Endothelial cell of umbilical vein (primary cell): ENCODE measurements at places on chromosomes 1 and 21.

GRCh38 chr1:18866314-18866713 is 6.9 kb upstream of the TAS1R2 start:
- no peak overlapping the region for H3K27ac ChIP-seq
- no peaks in the 10 kb centered on the region for H3K27me3 ChIP-seq
- no peaks in the 10 kb centered on the region for H3K4me1 ChIP-seq

DNA sequence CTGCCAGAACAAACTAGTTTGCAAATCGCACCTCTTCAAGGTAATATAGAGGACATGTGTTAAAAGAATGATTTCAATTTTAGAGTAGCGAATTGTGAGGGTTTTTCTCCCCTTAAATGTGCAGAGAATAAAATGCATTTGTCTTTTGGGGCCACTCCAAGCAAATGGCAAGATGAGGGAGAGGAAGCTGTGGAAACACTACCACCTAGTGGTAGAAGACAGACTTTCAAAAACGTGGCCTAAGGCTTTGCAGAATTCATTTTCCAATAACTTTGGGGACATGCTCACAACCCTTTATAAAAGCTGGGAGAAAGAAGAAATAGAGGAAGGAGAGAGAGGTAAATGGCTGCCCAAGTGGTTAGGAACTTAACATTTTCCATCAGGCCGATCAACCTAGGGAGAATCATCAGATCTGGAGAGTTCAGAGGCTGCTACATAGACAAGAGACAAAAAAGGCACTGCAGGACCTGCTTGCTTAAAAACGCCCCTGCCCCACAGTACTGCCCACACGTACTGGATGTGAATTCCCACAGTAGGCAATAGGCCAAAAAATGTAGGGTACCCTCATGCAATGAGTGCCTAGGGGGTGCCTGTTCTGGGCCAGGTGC is 15.7 kb upstream of the RCAN1 start:
- peak; percentile 62 for DNase-seq
- no peaks in the 10 kb centered on the region for H3K36me3 ChIP-seq
- peaks cover 14% of the 10 kb centered on the region for H3K27me3 ChIP-seq
- H3K27ac ChIP-seq = no peak overlapping the region
- no peak overlapping the region for H3K4me3 ChIP-seq

GRCh38 chr1:150364231-150365003 is 470 bp downstream of the RPRD2 start:
- DNase-seq = peak; percentile 85
- no peaks in the 10 kb centered on the region for H3K27me3 ChIP-seq
- peak overlapping the region; percentile 75 for H3K27ac ChIP-seq

- H3K27ac ChIP-seq = no peak overlapping the region
- peaks cover 3% of the 10 kb centered on the region for H3K36me3 ChIP-seq
- no peaks in the 10 kb centered on the region for H3K27me3 ChIP-seq
- H3K4me1 ChIP-seq = peaks cover 7% of the 10 kb centered on the region
- no peak overlapping the region for H3K4me3 ChIP-seq
Measured at GRCh38 chr1:45815667-45816458, 12.5 kb downstream of the MAST2 start.

DNA sequence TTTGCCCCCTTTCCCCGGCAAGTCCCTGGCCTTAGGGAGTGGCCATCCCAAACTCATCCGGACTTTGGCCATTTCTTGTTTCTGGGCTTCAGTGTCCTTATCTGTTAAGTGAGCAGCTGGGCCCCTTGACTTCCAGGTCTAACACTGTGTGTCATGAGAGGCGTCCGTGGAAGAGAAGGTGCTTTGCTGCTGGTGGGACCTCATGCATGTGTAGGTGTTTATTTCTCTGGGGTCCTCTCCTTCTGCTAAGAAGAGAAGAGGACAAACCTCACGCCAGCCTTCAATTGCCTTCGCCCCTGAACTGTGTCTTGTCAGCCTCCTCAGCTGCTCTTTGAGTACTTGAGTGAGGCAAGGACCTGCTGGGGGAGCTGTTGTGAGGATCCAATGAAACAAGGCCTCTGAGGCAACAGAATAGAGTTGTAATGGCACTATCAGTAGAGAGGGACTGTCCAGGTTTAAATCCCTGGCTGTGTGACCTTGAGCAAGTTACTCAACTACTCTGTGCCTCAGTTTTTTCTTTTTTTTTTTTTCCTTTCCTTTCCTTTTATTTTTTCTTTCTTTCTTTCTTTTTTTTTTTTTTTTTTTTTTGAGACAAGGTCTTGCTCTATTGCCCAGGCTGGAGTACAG is 72.5 kb downstream of the RUNX3 start:
- no peak overlapping the region for H3K4me3 ChIP-seq
- no peaks in the 10 kb centered on the region for H3K4me1 ChIP-seq
- H3K27me3 ChIP-seq = no peaks in the 10 kb centered on the region
- DNase-seq = no peak
- H3K36me3 ChIP-seq = no peaks in the 10 kb centered on the region

DNA sequence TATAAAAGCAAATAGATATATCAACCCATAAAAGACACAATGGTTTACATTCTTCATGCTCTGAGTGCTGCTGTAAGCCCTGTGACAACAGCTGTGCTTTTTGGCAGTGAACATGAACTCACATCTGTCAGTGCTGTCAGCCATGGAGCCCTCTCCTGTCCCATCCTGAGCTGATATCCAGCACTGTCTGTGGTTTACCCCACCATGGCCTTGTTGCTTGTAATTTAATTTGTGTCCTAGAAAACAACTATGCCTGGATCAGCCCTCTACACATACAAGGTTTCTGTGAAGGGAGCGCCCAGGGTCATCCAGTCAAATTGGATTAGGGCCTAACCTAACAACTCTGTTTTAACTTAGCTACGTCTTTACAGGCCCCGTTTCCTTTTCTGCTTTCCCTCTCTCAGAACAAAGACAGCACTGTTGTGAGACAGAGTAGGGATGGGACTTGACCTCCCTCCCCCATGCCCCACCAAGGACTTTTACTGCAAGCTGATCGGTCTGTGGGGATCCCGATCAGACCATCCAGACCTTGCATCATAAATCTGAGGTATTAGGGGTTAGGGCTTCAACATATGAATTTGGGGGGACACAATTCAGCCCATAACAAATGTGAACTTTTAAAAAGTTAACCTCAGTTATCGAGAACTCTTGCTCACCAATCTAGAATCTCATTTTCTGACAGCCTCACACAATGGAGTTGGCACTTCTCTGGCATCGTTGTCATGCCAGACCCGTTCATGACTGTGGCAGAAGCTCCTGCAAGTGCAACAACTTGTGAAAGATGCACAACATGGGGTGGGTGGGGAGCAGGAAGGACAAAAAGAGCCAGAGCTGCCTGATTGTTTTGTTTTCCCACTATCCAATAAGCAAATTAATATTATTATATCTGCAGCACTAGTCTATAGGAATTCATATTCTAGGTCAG is 16.4 kb upstream of the SLC44A3 start:
- no peak overlapping the region for H3K4me3 ChIP-seq
- no peak overlapping the region for H3K27ac ChIP-seq
- no peaks in the 10 kb centered on the region for H3K36me3 ChIP-seq
- H3K27me3 ChIP-seq = no peaks in the 10 kb centered on the region
- no peak for DNase-seq
- H3K4me1 ChIP-seq = peaks cover 30% of the 10 kb centered on the region

GRCh38 chr1:82462366-82462765 is 661.6 kb downstream of the ADGRL2 start:
- H3K27ac ChIP-seq = no peak overlapping the region
- H3K36me3 ChIP-seq = no peaks in the 10 kb centered on the region
- DNase-seq = peak; percentile 10
- H3K4me3 ChIP-seq = no peak overlapping the region

DNA sequence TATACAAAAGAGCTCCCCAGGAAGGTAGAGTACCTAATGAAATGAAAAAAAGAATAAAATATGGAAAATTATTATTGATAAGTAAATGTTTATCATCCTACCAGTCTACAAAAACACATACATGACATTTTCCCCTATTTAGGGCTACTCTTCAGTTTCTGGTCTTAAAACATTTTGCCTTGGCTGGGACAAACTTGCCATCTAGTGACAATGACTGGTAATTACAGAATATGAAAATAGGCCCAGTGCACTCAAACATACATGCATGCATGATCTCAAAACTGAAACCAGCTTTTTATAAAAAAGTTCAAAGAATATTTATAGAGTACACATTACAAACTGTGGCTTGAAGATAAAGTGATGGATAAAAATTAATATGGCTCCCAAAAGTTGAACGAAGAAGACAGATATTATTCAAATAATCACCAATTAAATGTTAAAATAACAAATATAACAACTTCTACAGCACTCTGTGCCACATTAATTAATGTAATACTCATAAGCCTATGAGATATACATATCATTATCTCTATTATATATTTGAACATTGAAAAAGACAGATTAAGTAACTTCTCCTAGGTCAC is 10.5 kb upstream of the RNPC3 start:
- peak; percentile 66 for DNase-seq
- H3K27me3 ChIP-seq = no peaks in the 10 kb centered on the region
- H3K27ac ChIP-seq = no peak overlapping the region
- H3K4me3 ChIP-seq = no peak overlapping the region
- peaks cover 11% of the 10 kb centered on the region for H3K4me1 ChIP-seq

DNA sequence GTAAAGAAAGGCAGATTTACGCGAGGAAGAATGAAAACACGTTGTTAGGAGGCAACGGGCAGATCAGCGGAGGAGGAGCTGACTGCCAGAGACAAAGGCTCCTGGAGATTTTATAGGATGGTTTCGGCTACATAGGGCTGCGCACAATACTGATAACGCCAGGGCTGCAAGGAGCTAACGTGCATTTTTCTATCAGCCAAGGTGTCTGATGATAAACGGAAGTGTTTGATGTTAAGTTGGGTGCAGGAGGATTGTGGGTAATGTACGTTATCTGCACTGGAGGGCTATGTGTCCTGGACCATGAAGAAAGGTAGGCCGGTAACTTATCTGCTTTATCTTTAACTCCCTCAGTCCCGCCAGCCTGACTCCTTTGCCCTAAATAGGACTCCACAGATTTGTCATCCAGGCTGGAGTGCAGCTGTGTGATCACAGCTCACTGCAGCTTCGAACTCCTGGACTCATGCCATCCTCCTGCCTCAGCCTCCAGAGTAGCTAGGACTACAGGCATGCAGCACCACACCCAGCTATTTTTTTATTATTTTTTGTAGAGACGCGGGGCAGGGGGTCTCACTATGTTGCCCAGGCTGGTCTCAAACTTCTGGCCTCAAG is 29.6 kb downstream of the SETD4 start:
- no peak overlapping the region for H3K27ac ChIP-seq
- H3K36me3 ChIP-seq = no peaks in the 10 kb centered on the region
- DNase-seq = no peak
- no peak overlapping the region for H3K4me3 ChIP-seq

DNA sequence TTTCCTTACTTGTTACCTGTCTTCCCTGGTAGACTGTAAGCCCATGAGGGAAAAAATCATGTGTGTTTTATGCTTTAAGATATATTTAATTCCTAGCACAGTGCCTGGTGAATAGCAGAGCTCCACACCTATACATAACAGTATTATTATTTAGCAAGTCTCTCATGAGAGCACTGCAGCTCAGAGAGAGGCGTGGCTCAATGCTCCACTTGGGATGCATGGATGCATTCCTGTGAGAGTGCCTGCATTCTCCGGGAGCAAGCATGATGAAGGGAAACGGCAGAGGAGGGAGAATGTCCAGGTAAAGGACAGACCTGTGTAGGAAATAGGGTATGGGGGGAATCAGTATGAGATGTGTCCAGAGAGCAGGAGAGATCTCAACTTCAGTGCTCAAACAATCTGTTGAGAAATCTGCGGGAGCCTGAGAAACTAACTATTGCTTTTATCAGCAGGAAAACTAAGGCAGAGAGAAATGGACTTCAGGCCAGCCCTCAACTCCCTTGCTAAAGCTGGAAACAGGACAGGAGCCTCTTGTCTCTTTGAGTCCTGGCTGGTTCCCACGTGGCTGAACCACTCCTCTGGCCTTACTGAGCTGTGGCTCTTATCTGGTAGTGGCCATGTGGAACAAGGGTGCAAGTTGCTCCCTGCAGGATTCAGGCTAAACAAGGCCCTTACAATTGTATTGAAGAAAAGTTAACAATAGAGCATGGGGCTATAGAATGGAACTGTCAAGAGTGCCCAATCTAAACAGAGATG is 113.1 kb downstream of the KCNN3 start:
- peaks cover 3% of the 10 kb centered on the region for H3K4me1 ChIP-seq
- no peak for DNase-seq
- no peak overlapping the region for H3K27ac ChIP-seq
- peaks cover 11% of the 10 kb centered on the region for H3K27me3 ChIP-seq
- no peak overlapping the region for H3K4me3 ChIP-seq

GRCh38 chr1:201026836-201027235 is 3.3 kb upstream of the KIF21B start:
- H3K27ac ChIP-seq = no peak overlapping the region
- DNase-seq = no peak
- no peaks in the 10 kb centered on the region for H3K36me3 ChIP-seq
- no peaks in the 10 kb centered on the region for H3K27me3 ChIP-seq

- no peak for DNase-seq
- H3K4me3 ChIP-seq = no peak overlapping the region
- H3K27me3 ChIP-seq = no peaks in the 10 kb centered on the region
- no peaks in the 10 kb centered on the region for H3K4me1 ChIP-seq
Measured at GRCh38 chr1:107549152-107549810, 408.4 kb downstream of the NTNG1 start.

DNA sequence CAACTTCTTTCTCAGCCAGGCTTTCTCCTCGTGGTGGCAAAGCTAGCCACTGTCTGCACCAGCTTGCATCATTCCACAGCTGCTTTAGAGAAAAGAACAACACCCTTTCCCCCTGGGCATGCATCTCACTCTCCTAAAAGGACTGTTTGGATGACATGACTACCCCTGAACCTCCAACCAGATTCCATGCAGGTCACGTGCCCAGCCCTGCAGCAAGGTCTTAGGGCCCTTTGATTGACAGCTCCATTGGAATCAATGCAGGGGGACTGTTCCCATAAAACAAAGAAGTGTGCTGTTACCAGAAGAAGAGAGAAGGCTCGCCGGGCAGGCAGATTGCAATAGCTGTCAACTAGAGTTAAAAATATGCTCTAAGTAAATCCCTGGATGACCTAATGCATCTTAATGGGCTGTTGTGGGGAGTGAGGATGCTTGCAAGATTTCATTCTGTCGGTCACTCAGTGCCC is 24.4 kb downstream of the KCNA2 start:
- no peaks in the 10 kb centered on the region for H3K27me3 ChIP-seq
- H3K4me3 ChIP-seq = no peak overlapping the region
- H3K27ac ChIP-seq = no peak overlapping the region
- H3K4me1 ChIP-seq = no peaks in the 10 kb centered on the region

GRCh38 chr1:156540955-156541354 is 31.4 kb downstream of the IQGAP3 start:
- no peaks in the 10 kb centered on the region for H3K27me3 ChIP-seq
- H3K4me1 ChIP-seq = no peaks in the 10 kb centered on the region
- peaks cover 6% of the 10 kb centered on the region for H3K36me3 ChIP-seq
- no peak overlapping the region for H3K4me3 ChIP-seq
- H3K27ac ChIP-seq = no peak overlapping the region

- no peak overlapping the region for H3K27ac ChIP-seq
- H3K27me3 ChIP-seq = no peaks in the 10 kb centered on the region
Measured at GRCh38 chr1:206457408-206458120, 12.7 kb upstream of the IKBKE start.
